ENCODE measurements at places on chromosomes 4 and X.

DNA sequence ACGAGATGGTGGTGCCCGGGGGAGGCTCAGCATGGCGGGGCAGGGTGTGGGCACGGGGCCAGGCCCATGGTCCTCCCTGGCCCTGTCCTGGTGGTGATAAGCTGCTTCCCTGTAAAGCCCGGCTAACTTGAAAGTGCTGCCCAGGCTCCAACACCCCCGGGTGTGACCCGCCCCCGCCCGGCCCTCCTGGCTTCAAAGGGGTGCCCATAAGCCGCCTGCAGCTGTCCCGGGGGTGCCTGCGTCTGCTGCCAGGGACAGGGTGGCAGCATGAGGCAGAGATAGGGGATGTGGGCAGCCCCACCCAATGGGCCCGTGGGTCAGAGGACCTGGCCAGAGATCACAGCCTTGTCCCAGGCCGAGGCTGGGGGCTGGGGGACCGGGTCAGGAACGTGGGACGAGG, 18.1 kb downstream of the FGFRL1 start:
- no peak for DNase-seq

GRCh38 chr4:73759357-73759756, 19.0 kb downstream of the CXCL8 start:
- DNase-seq: no peak

DNA sequence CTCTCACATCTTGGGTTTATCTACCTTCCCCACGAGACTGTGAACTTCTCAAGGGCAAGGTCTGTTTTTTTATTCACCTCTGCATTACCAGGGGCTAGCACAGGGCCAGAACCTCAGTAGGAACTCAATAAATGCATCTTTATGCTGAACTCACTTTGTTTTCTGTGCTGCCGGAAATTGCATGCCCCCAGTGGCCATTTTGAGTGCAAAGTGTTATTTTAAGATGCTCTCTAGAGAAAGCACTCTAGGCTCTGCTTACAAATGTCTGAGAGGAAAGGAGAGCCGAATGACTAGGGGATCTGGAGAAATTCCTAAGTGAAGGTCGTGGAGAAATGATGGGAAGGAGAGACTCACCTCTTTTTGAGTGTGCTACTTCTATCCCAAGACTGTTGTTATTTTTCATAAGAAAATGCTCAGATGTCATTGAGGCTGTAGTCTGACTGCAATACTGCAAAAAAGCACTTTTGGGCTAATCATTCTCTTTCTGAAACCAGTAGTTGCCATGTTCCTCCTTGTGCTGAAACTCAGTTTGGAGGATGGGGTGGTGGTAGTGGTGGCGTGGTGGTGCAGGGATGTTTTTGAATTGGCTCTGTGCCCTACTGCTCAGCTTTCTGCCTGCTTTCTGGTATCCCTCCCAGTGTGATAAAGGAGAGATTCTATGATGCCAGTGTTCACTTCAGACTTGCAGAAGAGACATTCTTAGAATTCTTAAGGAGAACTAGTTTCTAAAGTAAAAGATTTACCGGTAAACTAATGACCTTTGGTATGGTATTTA, 41.3 kb downstream of the DOCK11 start:
- DNase-seq: peak; percentile 2

DNA sequence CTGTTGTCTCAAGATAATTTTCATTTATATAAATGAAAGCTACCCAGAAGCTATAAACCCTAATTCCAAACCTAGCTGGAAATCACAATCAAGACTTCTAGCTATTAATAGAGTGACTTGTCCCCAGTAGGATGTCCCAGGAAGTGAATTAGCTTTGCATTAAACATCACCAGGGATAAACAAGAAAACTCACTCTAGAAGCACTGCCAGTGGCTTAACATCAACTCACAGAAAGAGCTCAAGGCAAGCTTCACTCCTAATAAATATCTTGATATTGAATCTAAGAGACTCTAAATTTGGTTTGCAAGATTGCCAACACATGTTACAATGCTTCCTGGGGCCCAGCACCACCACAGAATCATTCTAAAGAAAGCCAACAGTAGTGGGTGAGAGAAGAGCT, 468.7 kb upstream of the FAM241A start:
- no peak for DNase-seq

GRCh38 chr4:181807771-181808170, 435.4 kb upstream of the TENM3 start:
- no peak for DNase-seq

DNA sequence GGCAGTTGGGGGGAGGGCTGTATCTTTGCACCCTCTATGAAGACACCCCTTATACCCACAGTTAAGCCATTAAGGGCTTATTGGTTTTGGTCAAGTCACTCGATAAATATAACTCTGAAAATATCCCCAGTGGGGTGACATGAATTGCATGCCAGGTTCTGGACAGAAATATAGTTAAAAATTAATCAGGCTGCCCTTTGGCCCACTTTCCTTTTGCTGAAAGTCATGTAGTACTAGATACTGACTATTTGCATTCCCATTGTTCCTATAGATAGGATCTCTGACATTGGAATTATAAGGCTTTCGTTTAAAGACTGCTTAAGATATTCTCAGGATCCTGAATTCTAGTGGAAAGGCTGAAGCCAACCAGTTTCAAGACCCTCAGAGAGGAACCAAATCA, 43.5 kb upstream of the LAMP2 start:
- no peak for DNase-seq

GRCh38 chrX:44459501-44459900, 83.2 kb downstream of the FUNDC1 start:
- DNase-seq: no peak

DNA sequence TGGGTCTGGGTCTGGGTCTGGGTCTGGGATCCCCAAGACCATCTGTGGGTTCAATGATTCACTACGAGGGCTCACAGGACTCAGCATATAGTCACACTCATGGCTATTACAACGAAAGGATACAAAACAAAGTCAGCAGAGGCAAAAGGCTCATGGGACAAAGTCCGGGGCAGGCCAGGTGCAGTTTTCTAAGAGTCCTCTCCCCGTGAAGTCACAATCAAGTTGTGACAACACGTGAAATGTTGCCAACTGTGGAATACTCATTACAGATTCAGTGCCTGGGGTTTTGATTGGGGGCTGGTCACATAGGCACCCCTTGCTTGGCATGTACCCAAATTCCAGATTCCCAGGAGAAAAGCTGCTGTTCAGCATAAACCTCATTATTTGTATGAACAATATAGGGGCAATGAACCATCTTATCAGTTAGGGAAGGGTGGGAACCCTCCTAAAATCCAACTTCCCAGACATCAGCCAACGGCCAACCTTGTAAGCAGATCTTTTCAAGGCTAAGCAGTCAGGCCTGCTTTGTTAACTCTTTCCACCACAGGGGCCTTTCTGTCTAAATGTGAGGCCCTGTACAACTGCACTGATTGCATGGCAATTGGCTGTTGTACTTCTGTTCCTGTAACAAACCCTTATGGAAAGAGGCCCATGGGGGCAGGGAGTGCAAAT, 58.2 kb upstream of the DIPK2B start:
- no peak for DNase-seq

- no peak for DNase-seq
Observed at GRCh38 chr4:174611792-174612191, 89.5 kb upstream of the HPGD start.

GRCh38 chr4:80096175-80096850, 23.3 kb upstream of the ANTXR2 start:
- no peak for DNase-seq

DNA sequence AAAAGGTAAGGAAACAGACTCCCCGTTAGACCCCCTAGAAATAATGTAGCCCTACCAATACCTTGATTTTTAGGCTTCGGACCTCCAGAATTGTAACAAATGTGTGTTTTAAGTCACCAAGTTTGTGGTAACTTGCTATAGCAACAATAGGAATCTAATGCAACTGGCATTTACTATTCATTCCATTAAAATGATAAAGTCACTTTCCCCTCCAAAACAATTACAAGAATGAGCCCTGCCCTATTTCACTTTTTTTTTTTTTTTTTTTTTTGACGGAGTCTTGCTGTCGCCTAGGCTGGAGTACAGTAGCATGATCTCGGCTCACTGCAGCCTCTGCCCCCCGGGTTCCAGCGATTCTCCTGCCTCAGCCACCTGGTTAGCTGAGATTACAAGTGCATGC, 3.5 kb upstream of the DDX60L start:
- no peak for DNase-seq

GRCh38 chr4:84378983-84379382, 120.1 kb downstream of the NKX6-1 start:
- DNase-seq: no peak

DNA sequence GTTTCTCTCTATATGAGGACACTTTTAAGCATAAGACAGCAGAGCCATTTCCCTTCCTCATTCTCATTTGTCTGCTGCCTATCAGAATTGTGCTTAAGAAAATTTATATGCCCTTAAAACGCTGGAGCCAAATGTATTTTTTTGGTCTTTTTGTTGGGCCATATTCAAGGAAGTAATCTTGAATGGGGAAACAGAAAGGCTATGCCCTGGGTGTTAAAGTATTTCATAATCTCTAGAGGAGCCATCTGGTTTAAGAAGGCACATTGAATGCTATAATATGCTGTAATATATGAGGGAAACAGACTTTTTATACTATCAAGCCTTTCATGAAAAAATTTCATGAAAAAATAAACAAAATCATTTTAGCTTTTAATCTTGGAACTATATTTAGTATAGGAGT, 4.3 kb downstream of the DMD start:
- no peak for DNase-seq

DNA sequence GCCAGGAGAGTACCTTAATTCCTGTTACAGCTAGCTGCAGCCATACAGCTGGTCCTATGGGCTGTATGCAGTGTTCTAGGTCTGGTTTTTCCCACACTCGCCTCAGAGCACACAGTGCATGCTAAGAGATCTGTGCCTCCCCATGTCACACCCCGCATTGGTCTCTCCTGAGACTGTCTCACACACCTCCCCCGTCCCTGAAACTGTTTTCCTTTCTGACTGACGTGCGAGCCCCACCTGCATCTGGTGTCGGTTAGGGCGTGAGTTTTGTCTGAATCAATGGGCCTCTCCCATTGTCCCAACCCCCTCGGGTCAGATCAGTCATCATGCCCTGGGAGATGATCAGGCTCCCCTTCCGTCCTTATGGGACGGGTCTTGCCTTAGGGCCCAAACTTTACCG, 3.4 kb upstream of the UGT8 start:
- DNase-seq: no peak

- no peak for DNase-seq
Observed at GRCh38 chr4:184705692-184706091, 28.2 kb downstream of the CENPU start.

DNA sequence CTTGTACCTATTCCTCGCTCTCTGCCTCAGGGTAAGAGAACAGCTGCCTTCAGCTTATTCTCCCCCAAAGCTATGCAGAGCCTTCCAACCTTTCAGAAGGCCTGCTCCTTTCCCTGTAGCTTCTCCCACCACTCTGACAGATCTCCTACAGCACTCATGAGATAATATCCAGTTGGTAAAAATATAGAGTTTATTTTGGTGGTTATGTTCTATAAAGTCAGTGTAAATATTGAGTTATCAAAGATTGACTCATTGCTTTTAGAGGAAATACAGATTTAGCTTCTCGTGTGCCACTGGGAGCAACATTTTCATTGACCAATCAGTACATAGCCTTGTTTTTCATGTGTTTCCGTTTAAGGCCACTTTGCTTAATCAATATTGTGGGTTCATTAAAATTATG, 216.2 kb upstream of the TECRL start:
- no peak for DNase-seq

DNA sequence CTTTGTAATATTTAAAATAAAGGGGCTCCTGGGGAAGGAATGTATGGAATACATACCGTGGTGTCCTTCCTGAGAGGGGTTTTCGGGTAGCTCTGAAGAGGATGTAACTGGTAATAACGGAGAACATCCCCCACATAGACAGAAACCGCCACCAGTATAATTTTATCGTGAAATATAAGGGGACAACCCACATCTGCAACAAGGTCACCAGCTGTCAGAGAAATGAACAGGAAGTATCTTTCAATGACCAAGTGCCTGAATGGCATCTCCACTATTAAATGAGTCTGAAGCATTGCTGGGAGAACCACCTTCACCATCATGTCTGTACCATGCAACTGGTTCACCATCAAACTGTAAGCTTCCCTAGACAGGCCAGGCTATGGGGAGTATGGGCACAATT, 31.7 kb downstream of the RNF175 start:
- DNase-seq: no peak

- DNase-seq: no peak
Observed at GRCh38 chrX:40922307-40922706, 162.9 kb upstream of the USP9X start.

DNA sequence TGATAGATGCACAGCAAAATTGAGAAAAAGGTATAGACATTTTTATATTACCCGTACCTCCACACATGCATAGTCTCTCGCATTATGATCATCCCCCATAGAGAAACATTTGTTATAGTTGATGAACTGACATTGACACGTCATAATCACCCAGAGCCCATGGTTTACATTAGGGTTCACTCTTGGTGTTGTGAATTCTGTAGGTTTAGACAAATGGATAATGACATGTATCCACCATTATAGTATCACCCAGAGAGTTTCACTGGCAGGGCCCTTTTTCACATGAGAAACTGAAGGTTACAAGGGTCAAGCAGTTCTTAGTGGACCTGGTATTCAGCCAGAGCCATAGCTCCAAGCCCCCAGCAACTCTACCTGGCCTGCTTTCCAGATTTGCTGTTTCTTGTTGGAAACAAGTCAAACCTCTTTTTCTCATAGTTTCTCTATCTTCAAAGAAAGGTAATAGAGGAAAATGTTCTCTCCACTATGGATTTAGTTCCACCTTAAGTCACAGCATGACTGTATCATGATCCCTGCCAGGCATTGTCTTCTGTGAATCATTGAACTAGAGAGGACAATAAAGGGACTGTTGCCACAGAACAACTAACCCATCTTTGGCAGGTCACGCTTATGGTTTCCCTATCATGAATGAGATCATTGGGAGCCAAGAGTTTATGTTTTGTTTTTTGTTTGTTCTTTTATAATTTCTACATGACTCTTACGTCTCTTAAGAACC, 64.0 kb downstream of the HHIP start:
- DNase-seq: no peak

DNA sequence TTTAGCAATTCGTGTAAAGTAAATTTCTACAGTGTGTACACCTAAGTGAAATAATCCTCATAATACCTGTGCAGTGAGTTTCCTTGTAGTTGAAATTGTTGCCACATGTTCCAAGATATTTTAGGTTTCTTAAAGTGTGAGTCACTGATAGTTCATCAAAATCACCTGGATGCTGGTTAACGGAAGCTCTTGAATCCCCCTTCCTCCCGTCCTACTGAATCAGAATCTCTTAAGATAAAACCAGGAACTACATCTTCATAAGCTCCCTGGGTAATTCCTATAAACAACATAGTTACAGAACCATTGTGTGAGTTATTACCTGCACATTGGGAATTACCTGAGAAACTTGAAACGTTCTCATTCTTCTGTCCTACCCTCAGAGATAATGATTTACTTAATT, 197.4 kb upstream of the HS3ST1 start:
- no peak for DNase-seq
